ENCODE measurements at places on chromosomes 13 and 19.

- no peak for DNase-seq
Observed at GRCh38 chr13:42100960-42101359, 52.5 kb downstream of the DGKH start.

- no peak for DNase-seq
Observed at GRCh38 chr13:102702965-102703725, 8.3 kb upstream of the METTL21C start.

GRCh38 chr19:16446724-16447368, 24.9 kb downstream of the EPS15L1 start:
- no peak for DNase-seq

DNA sequence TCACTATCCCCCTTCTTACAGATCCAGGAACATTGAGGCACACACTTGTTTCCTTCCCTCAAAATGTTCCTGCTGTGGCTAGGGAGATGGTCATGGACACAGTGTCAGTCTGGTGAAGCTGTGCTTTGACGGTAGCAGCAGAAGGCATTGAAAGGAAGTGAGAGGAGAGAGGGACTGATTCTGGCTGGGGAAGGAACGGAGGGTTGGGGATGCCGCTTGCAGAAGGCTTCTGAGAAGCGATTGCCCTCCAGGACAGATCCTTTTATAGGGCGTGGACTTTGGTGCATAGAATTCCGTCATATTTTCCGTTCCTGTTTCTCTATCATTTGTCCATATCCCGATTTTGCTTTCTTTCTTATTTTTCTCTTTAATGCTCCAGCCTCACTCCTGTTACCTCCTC, 14.1 kb upstream of the MYH14 start:
- DNase-seq: no peak

DNA sequence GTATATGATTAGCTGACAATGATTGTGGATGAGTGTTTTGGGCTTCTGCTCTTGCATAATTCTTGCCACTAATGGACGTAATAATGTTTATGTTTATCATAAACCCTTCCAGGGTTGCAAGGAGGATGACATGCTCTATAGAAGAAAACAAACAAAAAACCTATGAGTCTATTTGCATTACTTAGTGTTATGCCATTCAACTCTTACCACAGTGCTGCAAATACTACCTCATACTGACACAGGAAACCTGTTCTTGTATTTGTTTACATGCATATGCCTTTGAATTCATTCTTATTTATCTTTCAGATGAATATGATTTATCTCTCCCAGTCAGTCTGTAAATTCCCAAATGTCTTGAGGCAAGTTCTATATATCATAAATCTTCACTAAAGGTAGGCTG, 39.6 kb upstream of the FREM2 start:
- no peak for DNase-seq

DNA sequence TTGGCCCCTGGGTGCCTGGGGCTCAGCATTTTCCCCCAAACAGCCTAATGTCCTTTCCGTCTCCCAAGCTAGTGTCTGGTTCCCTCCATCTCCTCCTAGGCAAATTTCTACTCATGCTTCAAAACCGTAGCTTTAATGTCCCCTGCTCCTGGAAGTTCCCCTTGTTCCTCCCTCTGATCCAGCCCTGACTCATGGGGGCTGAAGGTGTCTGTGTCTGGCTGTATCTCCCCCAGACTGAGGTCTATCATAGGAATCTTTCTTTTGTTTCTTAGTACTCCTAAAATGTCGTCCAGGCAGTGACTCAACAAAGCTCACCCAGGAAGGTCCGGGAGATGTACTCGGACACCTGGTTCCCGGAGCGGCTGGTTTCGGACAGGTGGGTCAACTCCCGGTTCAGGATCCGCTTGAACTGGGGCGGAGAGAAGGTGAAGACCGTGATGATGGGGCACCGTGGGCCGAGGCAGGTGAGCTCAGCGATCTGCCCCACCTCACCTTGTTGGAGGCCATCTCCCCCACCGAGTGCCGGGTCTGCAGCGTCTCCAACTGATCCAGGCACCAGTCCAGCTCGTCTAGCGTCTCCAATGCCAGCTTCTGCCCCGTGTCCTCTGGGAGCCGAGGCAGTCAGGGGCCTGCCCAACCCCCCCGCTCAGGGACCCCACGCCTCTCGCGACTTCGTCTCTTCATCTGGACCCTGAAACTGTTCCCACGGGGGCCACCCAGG, 6.2 kb downstream of the PDE4C start:
- no peak for DNase-seq

DNA sequence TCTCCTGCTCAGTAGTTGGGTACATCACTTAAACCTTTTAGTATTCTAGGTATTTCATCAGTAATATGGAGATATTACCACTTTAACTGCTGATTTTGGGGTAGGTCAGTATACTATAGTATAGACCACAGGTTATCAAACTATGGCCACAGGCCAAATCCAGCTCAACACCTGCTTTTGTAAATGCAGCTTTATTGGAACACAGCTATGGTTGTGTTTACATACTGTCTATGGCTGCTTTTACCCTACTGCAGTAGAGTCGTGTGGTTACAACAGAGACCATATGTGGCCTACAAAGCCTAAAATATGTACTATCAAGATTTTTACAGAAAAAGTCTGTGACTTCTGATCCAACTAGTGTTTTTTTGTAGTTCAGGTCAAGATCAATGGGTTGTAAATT, 10.3 kb downstream of the COG6 start:
- DNase-seq: no peak

- DNase-seq: no peak
Observed at GRCh38 chr13:40503966-40504591, 162.4 kb downstream of the FOXO1 start.

- no peak for DNase-seq
Observed at GRCh38 chr13:106299621-106300020, 235.8 kb downstream of the EFNB2 start.

DNA sequence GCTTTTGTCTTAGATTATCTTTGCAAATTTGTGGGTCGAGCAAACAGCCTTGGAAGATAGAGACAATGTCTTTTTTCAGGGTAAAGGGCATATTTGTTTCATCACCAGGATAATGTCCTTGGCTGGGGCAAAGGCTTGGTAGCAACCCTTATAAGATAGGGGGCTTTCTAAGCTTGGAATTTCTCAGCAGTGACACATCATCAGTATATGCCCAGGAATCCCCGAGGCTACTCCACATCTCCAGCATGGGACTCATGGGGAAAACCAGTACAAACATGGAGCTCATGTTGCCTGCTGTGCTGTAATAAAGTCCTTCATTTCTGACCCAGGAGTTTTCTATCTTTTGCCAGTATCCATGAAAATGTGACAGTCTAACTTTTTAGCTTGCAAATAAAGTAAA, 77.1 kb downstream of the DCLK1 start:
- DNase-seq: no peak

GRCh38 chr19:49536921-49537462, 9.2 kb downstream of the RCN3 start:
- no peak for DNase-seq

GRCh38 chr19:12967907-12968306, 1.5 kb upstream of the DAND5 start:
- DNase-seq: no peak

DNA sequence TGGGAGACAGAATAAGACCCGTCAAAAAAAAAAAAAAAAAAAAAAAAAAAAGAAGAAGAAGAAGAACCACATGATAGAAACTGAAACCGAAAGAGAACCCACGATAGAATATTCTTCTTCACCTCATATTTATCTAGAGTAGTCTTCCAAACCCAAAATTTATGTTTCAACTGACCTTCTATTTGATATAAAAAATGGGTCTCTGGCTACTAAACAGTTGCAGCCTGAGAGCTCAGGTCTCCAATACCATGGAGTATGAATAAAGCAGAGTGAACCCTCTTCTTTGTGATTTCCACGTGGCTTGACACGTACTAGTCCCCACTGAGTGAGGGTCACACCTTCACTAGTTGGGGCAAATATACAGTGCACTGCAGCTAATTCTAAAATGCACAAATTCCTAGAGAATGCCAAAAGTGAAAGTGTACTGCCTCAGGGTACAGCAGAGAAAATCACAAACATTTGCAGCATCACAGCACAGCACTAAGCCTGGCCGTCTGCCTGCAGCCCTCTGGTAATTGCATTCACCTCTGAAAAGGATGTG, 30.8 kb upstream of the RFC3 start:
- peak; percentile 1 for DNase-seq

DNA sequence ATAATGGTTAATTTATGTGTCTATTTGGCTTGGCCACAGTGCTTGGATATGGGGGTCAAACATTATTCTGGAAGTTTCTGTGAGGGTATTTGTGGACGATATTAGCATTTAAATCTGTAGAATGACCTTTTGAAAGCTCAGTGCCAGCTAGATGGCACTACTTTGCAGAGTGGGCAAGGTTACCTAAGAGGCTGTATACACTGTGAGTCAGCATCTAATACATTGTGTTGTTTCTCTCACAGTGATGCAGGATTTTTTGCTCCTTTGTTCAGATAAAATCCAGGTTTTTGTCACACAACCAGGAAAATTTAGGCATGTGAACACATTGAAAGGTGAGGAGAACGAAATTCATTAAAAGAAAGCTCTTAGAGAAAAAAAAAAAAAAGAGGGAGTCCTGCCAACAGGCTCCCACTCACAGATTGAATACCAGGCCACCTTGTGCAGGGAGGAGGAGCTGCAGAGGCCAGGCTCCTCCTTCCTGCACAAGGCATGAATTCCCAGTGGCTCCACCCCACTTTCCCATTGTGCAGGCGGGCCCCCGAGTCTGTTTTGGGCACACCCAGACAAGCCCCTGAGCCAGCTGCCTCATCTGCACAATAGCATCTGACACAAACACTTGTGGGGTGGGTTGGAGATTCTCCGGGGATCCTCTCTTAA, 551.0 kb upstream of the ATXN8OS start:
- DNase-seq: no peak

GRCh38 chr13:28699246-28699645, 19.5 kb downstream of the SLC46A3 start:
- no peak for DNase-seq

DNA sequence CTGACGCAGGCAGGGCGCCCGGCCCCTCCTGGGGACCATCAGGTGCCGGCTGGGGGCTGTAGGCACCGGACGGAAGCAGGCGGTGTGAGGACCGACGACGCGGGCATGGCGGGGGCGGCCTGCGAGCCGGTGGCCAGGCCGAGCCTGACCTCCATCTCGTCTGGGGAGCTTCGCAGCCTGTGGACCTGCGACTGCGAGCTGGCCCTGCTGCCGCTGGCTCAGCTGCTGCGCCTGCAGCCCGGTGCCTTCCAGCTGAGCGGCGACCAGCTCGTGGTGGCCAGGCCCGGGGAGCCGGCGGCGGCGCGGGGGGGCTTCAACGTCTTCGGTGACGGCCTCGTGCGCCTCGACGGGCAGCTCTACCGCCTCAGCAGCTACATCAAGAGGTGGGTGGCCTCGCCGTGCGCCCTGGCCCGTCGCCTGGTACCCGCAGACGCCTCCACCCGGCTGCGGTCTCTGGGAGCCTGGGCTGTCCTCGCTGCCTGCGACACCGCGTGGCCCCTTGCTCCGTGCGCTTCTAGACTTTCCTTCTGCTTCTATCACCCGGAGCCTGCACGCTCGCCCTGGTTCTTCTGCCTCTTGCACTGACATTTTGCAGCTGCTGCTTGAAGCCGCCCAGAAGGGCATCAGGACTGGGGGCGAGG, 460 bp downstream of the MEDAG start:
- DNase-seq: no peak

DNA sequence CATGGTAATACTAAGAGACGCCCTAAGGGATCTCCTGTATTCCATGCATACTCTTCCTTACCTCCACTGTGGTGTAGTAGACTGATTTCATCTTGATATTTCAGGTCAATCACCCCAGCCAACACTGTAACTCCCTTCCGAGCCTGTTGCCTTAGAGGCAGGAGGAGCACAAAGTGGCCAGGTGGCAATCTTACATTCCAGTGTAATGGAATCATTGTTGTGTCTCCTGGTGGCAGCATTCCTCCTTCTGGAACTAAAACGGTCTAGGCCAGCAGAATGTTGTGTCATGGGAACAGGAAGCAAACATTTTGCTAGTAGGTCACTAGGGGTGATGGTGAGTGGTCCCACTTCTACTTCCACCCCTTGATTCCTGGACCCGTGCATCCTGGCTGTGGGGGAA, 405.7 kb upstream of the SLC10A2 start:
- no peak for DNase-seq

- no peak for DNase-seq
Observed at GRCh38 chr19:39870171-39870971, 24.2 kb upstream of the FBL start.

DNA sequence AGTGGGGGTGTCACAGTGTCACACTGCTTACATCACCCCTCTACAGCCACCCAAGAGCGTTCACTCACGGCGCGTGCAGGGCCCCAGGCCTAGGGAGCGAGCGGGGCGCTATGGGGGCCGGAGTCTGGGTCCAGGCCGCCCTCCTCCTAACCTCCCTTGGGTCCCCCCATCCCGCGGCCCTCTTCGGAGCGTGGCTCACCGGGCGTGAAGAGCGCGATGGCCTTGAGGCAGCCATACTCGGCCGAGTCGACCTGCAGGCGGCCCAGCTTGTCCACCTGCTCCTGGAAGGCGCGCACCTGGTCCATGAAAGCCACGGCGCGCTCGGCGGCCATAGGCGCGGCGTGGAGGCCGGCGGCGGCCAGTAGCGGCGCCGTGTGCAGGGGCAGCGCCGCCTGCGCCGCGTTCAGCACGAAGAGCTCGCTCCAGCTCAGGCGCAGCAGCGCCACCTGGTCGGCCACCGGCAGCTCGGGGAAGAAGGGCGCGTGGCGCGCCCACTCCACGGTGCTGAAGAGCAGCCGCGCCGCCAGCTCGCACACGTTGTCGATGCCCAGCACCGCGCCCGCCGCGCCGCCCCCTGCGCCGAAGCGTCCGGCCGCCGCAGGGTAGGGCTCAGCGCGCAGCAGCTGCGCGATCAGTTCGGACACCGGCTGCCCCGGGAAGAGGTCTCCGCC, 9.4 kb downstream of the OCEL1 start:
- peak; percentile 84 for DNase-seq

DNA sequence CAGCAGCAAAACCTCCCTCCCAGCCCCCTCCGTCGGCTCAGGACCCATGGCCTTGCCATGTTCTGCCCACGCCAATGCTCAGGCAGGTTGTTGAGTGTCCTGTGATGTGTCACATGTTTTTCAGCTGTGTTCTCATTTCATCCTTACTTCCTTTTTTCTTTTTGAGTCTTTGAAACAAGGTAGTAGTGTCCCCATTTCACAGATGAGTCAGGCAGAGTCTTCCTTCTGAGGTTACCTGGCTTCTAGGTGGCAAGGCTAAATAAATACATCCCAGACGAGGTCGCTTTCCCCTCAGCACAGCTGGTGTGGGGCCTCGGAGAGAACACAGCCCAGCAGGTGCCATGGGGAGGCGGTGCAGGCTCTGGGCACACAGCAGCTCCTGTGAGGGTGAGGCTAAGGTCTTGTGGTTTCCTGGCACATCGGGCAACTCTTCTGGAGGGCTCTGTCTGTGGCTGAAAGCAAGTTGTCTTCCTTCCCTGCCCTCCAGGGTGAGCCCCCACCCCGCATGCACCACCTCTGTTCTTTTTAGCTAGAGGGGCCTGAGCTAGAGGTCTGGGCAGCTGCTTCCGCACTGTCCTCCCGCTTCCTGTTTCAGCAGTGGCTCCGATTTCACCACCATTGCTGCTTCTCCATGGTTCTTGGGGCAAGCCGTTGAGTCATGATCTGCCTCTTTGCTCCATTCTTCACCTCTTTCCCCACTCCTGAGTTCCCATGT, 15.1 kb downstream of the PRAM1 start:
- no peak for DNase-seq

- DNase-seq: no peak
Observed at GRCh38 chr13:106367361-106367971, 168.0 kb downstream of the EFNB2 start.

- DNase-seq: no peak
Observed at GRCh38 chr13:99507054-99507453, 5.8 kb downstream of the TM9SF2 start.

Measured in GM19239 (cell line).